ENCODE measurements at places on chromosomes 4 and X.
A peak's percentile ranks its signal among the peaks of the same experiment; 100 is the strongest.

DNA sequence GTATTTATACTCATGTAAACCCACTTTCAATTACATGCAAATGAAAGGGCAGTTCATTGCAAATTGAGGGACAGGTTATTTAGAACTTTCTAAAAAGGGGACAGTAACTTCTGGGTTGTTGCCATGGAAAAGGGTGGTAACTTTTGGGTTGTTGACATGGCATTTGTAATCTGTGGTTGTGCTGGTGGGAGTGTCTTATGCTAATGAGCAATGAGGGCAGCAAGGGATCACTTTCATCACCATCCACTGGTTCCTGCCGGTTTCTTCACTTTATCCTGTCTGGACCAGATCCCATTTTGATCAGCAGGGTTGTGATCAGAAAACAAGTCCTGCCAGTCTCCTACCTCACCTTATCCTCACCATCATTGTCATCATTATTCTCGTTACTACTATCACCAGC is 32.0 kb downstream of the EVC start:
- no peak for DNase-seq

DNA sequence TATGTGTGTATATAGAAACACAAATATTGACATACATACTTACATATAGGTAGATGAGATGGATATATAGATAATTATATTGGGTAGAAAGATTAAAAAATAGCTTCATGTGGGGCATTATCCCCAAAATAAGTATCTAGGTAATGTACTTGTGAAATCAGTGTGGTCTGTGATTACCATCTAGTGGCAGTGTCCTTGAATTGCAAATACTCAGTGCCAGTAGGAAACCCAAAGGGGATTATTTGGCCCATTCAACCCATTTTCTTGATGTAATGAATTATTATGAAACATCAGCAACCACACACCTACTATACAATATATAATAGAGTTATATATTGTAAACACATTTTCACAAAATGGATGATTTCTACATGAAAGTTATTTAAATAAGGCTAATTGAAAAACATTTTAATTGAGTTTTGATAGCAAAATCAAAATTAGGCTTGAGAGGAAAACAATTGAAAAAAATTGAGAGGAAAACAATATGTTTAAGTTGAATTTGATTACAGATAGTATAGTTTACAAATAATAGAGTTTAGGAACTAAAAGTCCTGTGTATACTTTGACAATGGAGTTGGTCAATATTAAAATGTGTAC is 389.4 kb downstream of the GALNTL6 start:
- DNase-seq, result peak; percentile 11

- no peak for DNase-seq
Measured at GRCh38 chr4:122759639-122760310, 27.3 kb downstream of the BBS12 start.

- DNase-seq, result no peak
Measured at GRCh38 chr4:16240300-16240699, 14.0 kb upstream of the TAPT1 start.

DNA sequence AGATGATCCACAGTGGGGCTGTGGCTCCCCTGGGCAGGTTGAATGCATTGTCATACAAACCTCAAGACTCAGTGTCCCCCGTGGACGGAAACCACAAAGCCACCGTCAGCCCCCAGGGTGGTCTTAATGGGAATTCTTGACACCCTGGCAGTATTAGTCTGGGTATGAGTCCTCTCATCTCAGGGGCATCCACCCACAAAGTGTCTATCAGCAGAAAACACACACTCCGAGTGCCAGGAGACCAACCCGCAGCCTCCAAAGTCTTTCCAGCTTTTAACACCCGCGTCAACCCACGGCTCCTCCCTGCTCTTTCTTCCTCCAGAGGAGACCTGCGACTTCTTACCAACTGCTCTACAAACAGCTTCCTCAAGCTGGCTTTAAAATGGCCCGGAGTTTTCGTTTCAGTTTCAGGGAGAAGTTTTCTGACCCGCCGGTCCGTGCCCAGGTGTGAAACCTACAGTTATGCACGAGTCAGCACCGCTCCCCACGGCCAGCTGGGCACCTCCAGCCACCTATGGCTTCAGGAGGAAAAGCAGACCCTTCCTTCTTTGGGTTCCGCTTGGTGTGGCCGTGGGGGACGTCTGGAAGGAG is 14.4 kb upstream of the ASMTL start:
- no peak for DNase-seq

DNA sequence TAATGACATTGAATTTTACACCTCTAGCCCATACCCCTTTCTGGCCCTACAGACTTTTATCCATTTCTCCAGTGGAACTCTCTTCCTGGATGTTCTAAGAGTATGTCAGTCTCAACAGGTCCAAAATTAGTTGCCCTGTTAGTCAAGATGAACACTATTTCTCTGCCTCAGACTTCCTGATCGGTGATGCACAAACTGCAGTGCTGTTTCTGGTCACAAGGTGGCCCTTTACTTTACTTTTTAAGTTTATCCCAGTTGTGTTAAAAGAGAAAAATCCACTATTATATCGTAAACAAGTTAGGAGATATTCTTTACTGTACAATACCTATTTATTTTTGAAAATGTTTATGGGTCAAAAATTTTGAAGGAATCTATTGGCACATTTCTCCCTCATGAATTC is 13.1 kb downstream of the TCEAL7 start:
- peak; percentile 14 for DNase-seq

- no peak for DNase-seq
Measured at GRCh38 chr4:188960411-188961093, 821.3 kb downstream of the TRIML1 start.

GRCh38 chrX:25226151-25226550 is 210.4 kb upstream of the ARX start:
- DNase-seq, result no peak
